ENCODE measurements at places on chromosomes 5 and 9.
A peak's percentile ranks its signal among the peaks of the same experiment; 100 is the strongest.

DNA sequence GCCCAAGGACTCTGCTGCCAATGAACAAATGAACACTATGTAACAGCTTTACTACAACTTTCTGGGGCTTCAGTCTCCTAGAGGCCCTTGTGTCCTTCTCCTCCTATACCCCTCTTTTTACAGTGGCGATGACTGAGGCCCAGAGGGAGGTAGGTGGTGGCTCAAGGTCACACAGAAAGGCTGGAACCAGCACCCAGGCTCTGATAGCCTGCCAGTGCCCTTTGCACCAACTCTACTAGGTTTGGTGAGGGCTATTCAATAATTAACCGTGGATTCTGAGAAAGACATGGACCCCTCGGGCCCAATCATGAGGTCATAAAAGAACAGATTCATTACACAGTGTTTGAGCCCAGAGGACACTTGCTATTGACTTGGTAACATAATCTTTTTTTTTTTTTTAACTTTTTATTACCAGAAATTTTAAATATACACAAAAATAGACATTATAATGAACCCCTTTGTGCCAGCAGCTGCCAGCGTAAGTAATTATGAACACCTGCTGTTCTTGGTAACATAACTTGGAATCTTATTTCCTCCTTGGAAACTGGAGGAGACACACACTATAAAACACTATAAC lies 6.1 kb upstream of the ALDH1B1 start:
- no peak for DNase-seq

DNA sequence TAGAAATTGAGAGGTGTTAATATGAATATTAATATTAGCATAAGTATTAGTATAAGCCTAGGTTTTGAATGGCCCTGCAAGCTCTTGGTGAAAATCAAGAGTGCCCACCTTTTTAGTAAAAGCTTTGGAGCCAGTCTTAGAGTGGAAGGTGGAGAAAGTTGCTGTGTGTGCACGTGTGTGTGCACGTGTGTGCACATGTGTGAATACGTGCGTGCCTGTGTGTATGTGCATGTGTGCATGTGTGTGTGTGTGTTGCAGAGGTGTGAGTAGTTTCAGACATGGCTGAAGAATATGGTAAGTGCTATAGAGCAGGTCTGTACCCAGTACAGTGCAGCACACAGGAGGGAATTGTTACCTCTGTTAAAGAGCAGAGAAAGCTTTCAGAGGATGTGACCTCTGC lies 74.3 kb downstream of the BOD1 start:
- DNase-seq, result no peak

DNA sequence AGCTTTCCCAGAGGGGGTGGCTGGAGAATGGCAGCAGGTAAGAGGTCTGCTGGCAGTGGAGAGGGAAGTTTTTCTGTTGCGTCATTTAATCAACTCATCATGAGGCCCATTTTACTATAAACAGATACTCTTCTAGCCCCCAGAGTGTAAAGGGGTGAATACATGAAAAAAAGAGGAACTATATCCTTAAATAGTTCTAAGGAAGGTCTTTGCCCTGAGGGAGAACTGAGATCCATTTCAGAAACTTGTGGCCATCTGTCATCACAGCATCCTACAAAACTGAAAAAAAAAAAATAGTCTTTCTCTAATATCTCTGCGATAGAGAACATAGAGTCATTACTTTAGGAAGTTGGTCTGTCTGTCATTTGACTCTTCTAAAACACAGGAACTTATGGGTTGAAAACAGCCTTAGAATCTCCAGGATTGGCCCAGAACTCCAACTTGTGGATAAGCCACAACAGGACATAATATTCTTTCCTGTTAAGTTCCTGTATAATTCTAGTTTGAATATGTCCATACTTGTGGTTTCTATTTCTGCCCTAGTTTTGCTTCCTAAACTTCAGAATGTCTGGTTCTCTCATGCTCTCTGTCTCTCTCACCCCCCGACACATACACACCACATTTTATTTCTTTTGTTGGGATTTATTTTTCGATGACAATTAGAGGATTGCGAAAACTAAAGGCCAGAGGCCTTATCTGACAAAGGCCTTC lies 238.5 kb upstream of the PIK3R1 start:
- DNase-seq, result peak; percentile 44

DNA sequence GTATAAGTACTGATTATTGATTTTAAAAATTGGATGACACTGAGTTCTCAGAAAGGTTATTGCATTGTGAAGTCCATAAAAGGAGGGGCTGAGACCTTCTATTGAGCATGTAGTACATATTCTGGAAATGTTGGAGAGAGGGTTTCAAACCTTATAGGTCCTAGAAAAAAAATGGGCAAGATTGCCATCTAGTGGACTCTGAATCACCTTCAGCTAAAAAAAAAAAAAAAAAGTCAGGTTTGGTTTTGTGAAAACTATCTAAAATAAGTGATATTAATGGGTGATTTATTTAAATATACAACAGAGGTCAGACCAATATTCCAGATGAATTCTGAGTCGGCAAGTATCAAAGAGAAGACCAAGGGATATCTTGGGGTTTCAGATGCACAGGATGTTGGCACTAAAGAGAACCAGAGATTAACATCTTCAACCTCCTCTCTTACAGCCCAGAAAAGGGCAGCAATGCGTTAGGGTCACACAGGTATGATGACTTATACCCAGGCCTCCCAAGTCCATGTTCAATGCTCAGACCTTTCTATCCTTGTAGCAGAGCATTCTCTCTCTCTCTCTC lies 109.8 kb upstream of the NMUR2 start:
- DNase-seq, result peak; percentile 30

GRCh38 chr5:87599778-87600177 lies 187.0 kb upstream of the CCNH start:
- DNase-seq, result no peak

Measured in EH (cell line).